Articular chondrocyte of knee joint (primary cell): ENCODE measurements at places on chromosomes 12 and 14. TPM values are rescaled to one million over a fixed set of nuclear protein-coding genes. Genes with fewer than 3 reads are reported as not detected.

NTF3 gene
- 3.2 and 3.5 TPM in 2 replicates for total RNA-seq

SMIM41 gene
- total RNA-seq: 0.39 and 0.65 TPM in 2 replicates

TSHR gene
- under 0.01 and 0.13 TPM in 2 replicates for total RNA-seq

HOXC9 gene
- total RNA-seq: 8.3 and 9.8 TPM in 2 replicates

PMCH gene
- 0.22 and 0.26 TPM in 2 replicates for total RNA-seq

SCN8A gene
- 41.7 and 42.1 TPM in 2 replicates for total RNA-seq

MYF6 gene
- total RNA-seq: not detected in 2 replicates

INHBE gene
- total RNA-seq: 0.22 TPM in 1 of 2 replicates, not detected in the other

APOF gene
- not detected in 2 replicates for total RNA-seq

TAS2R20 gene
- total RNA-seq: 6.7 and 7.2 TPM in 2 replicates

ARHGAP9 gene
- total RNA-seq: 0.22 TPM in 1 of 2 replicates, not detected in the other

POTEM gene
- total RNA-seq: not detected in 2 replicates

DDN gene
- 0.11 and 0.13 TPM in 2 replicates for total RNA-seq

RNASE7 gene
- not detected in 2 replicates for total RNA-seq

ADAM20 gene
- total RNA-seq: 2.9 and 3.8 TPM in 2 replicates

PLXNC1 gene
- 6.8 and 9.4 TPM in 2 replicates for total RNA-seq

RHEBL1 gene
- total RNA-seq: 0.52 and 0.54 TPM in 2 replicates

GLS2 gene
- not detected in 2 replicates for total RNA-seq

NID2 gene
- 119 and 120 TPM in 2 replicates for total RNA-seq

RPS6KL1 gene
- total RNA-seq: 0.76 and 0.78 TPM in 2 replicates

RNASE3 gene
- not detected in 2 replicates for total RNA-seq

ATP2A2 gene
- total RNA-seq: 127 and 158 TPM in 2 replicates

LTB4R2 gene
- total RNA-seq: 3.5 and 5.5 TPM in 2 replicates

KITLG gene
- total RNA-seq: 14.9 and 26.3 TPM in 2 replicates

NELL2 gene
- not detected in 2 replicates for total RNA-seq

GYS2 gene
- not detected in 2 replicates for total RNA-seq

RAPGEF3 gene
- 14.2 and 18.6 TPM in 2 replicates for total RNA-seq

TRPV4 gene
- 4.8 and 5.1 TPM in 2 replicates for total RNA-seq
